ENCODE measurements at places on chromosomes 5 and 9.
A peak's percentile ranks its signal among the peaks of the same experiment; 100 is the strongest.

DNA sequence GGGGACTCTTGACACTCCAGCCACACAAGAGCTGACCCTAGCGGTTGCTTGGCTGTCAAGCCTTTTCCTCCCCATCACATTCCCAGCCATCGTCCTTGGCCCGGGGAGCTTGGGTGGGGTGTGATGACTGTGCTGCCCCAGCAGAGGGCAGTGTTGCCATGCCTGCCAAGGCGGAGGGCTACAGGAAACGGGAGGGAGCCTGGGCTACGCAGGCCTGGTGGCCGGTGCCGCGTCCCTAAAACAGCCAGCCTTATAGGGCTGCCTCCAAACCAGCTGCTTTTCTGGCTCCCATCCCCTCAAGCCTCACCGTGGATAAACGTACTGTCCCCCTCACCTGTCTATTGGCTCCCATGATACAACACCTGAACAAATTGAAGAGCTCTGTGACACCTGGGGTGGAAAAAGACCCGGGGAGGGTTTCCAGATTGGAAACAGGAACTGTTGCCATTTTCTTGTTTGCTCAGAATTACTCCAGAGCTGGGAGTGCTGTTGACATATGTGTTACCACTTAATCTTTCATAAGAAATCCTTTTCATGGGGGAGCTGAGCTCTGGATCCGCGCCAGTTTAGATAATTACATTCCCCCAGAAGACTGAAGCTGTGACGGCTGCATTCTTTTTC, 72.8 kb upstream of the ASTN2 start:
- DNase-seq: peak; percentile 4

- no peak for DNase-seq
Observed at GRCh38 chr9:114988962-114989599, 58.7 kb upstream of the TNFSF8 start.

DNA sequence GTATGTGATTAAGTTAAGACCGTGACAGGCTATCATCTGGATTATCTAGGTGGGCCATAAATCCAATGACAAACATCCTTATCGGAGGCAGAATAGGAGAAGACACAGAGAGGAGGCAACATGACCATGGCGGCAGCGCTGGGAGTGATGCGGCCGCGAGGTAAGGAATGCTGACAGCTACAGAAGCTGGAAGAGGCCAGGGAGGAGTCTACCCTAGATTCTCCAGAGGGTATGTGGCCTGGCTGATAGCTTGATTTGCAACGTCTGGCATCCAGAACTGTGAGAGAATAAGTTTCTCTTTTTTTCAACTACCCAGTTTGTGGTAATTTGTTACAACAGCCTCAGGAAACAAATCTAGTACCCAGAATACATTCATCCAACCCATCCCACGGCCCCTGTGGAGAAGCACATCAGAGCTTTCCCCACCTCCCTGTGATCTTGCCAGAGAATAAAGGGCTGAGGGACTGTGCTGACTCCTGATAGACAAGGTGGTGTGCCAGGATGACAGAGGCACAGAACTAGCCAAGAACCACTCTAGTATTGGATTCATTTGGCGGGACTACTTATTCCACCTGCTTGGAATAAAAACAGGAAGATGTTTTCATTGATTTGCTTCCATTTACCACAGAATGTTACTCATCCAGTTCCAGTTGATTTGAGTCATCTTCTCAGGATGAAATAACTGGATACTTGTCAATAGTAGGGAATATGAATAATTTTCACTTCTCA, 187.4 kb downstream of the MAN2A1 start:
- no peak for DNase-seq

GRCh38 chr9:84818791-84819190, 149.3 kb downstream of the NTRK2 start:
- DNase-seq: no peak

GRCh38 chr9:8337834-8338766, 538.5 kb upstream of the DMAC1 start:
- no peak for DNase-seq
